ENCODE measurements at places on chromosomes 13 and 19. TPM values are rescaled to one million over a fixed set of nuclear protein-coding genes. Genes with fewer than 3 reads are reported as not detected.

DNA sequence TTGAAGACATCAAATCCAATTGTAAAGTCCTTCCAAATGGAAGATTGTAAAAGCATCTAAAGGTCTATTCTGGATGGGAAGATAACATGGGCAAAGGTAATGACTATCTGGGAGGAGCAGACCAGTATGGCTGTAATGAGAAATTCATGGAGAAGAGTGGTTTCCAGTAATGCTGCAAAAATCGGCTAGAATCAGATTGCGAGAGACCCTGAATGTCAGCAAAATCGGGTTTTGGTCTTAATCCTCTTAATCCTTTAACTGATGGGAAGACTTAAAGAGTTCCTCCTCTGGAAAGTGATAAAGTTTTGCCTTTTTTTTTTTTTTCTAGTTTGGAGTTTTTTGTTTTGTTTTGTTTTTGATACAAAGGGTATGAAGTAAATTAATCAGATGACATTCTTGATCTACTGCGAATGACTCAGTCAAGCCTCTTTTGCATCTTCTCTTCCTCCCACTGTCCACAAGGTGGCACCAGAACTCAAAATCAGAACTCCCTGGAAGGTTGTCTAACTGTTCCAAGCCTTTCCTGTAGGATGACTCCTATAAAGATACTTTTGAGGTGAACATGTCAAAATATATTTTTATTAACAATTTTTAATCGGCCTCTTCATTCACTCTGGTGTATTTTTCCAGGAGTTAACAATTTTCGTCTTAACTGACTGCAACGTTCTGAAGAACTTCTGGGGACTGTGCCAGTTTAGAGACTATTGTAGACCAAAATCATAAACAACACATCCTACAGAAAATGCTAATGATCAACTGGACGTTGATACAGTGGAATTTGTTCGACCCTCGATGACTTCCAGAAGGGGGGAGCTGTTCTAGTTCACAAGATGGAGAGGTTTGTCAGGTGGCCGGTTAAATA, 213.3 kb upstream of the MIR17HG start:
- no peaks in the 10 kb centered on the region for H3K27me3 ChIP-seq
- H3K27ac ChIP-seq = no peak overlapping the region
- peak; percentile 31 for DNase-seq
- no peaks in the 10 kb centered on the region for H3K36me3 ChIP-seq
- H3K4me1 ChIP-seq = no peaks in the 10 kb centered on the region
- H3K4me3 ChIP-seq = no peak overlapping the region

GRCh38 chr13:108437496-108437895, 168.0 kb downstream of the TNFSF13B start:
- H3K4me1 ChIP-seq = no peaks in the 10 kb centered on the region
- no peak overlapping the region for H3K4me3 ChIP-seq
- no peak overlapping the region for H3K27ac ChIP-seq
- DNase-seq = no peak
- H3K36me3 ChIP-seq = no peaks in the 10 kb centered on the region
- H3K27me3 ChIP-seq = no peaks in the 10 kb centered on the region

DNA sequence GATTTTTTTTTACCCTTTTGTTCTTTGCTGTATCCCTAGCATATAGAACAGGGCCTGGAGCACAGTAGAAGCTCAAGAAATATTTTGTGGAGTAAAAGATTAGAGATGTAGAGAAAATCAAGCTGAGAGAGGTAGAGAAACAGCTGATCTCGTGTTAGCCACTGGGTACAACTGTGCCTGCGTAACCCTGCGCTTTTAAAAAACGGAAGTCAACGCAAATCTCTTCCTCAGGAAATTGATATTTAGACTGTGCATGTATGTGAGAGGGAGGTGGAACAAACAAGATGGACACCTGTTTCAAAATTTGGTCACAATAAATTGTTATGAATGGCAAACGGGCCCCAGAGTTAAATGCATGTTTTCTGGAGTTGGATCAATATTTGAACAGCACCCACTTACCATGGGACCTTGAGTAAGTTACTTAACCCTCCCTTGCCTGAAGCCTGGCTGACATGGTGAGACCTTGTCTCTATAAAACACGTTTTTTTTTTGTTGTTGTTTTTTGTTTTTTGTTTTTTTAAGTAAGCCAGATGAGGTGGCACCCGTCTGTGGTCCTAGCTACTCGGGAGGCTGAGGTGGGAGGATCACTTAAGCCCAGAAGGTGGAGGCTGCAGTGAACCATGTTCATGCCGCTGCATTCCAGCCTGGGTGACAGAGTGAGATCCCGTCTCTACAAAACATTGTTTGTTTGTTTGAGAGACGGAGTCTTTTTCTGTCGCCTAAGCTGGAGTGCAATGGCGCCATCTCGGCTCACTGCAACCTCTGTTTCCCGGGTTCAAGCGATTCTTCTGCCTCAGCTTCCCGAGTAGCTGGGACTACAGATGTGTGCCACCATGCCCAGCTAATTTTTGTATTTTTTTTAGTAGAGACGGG, 3.3 kb upstream of the EPOR start:
- H3K27ac ChIP-seq = no peak overlapping the region
- H3K36me3 ChIP-seq = no peaks in the 10 kb centered on the region
- H3K27me3 ChIP-seq = peaks cover 17% of the 10 kb centered on the region
- no peak for DNase-seq

GRCh38 chr13:43401361-43401760, 378.0 kb downstream of the DNAJC15 start:
- H3K4me3 ChIP-seq = no peak overlapping the region
- no peak overlapping the region for H3K27ac ChIP-seq
- no peaks in the 10 kb centered on the region for H3K36me3 ChIP-seq
- H3K27me3 ChIP-seq = no peaks in the 10 kb centered on the region
- DNase-seq = no peak

The RNF113B gene
- total RNA-seq = not detected

The SLC7A9 gene
- not detected for total RNA-seq

The SIGLEC8 gene
- 1.3 TPM for total RNA-seq

The KLK14 gene
- total RNA-seq = not detected

GRCh38 chr13:104769545-104769944, 1703.3 kb upstream of the SLC10A2 start:
- DNase-seq = no peak
- H3K4me1 ChIP-seq = no peaks in the 10 kb centered on the region
- H3K27ac ChIP-seq = no peak overlapping the region
- no peak overlapping the region for H3K4me3 ChIP-seq

The VSTM2B gene
- total RNA-seq = not detected

DNA sequence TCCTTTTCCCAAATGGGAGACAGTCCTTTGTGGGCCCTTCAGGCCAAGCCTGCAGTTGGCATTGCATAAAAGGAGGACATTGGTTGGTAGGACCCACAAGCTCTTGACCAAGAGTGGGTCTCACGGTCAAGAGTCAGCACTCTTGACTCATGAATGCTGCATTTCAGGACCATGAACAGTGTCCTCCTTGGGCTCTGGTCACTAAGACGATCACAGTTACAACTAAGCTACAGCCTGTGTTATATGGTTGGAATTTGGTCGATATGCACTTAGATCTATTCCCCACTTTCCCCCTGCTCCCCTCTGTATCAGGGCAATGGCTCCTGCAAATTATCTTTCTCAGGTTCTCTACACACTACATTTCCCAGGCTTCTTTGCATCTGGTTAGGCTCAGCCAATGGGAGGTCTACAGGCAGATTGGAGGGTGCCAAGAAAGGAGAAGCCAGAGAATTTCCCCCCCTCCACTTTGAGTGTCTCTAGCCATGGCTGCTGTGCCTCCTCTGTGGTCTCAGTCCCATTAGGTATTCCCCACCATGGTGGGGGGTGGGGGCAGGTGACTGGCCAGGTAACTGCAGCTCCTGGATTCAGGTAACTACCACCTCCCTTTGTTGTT, 3.1 kb upstream of the OLFM2 start:
- DNase-seq = no peak
- no peak overlapping the region for H3K4me3 ChIP-seq

GRCh38 chr13:40420160-40420740, 246.2 kb downstream of the FOXO1 start:
- H3K4me1 ChIP-seq = no peaks in the 10 kb centered on the region
- H3K27me3 ChIP-seq = no peaks in the 10 kb centered on the region
- H3K27ac ChIP-seq = no peak overlapping the region
- no peaks in the 10 kb centered on the region for H3K36me3 ChIP-seq
- DNase-seq = no peak

- no peaks in the 10 kb centered on the region for H3K36me3 ChIP-seq
- H3K4me1 ChIP-seq = no peaks in the 10 kb centered on the region
- no peak for DNase-seq
- no peaks in the 10 kb centered on the region for H3K27me3 ChIP-seq
- H3K4me3 ChIP-seq = no peak overlapping the region
Measured at GRCh38 chr13:32340914-32341313, 25.6 kb downstream of the BRCA2 start.

The FZR1 gene
- 29.1 TPM for total RNA-seq

DNA sequence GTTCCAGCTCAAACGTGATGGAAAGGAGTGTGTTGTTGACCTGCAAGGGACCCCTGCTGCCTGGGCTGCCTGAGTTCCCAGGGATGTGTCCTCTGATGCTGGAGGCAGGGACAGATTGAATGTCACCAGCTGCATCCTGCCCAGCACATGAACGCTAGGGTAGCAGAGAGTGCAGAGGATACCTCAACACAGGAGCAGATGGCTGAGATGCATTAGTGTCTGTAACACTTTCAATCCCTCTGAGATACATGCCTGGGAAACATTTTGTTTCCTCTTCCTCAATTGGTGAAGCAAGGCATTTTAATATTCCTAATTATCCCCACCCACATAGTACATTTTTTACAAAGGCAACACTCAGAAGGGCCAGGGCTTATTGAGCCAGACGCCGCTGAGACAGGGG, 106.4 kb upstream of the UBL3 start:
- H3K27me3 ChIP-seq = no peaks in the 10 kb centered on the region
- H3K36me3 ChIP-seq = no peaks in the 10 kb centered on the region
- no peaks in the 10 kb centered on the region for H3K4me1 ChIP-seq
- no peak for DNase-seq

GRCh38 chr13:27406178-27406939, 18.1 kb upstream of the GTF3A start:
- no peaks in the 10 kb centered on the region for H3K36me3 ChIP-seq
- peaks cover 26% of the 10 kb centered on the region for H3K4me1 ChIP-seq
- DNase-seq = no peak
- H3K4me3 ChIP-seq = no peak overlapping the region

The KIR3DL2 gene
- not detected for total RNA-seq

GRCh38 chr13:33285420-33286124, at the start of gene STARD13:
STARD13 (minus strand) TSS chr13:33285755; CDS start chr13:33285638, 117 bp downstream.
- peak within 1 kb of the TSS; percentile 92 for H3K27ac ChIP-seq
- H3K4me3 ChIP-seq = peak within 1 kb of the TSS; percentile 82
- DNase-seq = peak; percentile 93
- peaks cover 32% of the 10 kb centered on the region for H3K4me1 ChIP-seq
- no peaks in the 10 kb centered on the region for H3K27me3 ChIP-seq
- no peaks in the 10 kb centered on the region for H3K36me3 ChIP-seq

- H3K4me1 ChIP-seq = no peaks in the 10 kb centered on the region
- H3K36me3 ChIP-seq = no peaks in the 10 kb centered on the region
- no peaks in the 10 kb centered on the region for H3K27me3 ChIP-seq
- no peak overlapping the region for H3K4me3 ChIP-seq
- no peak for DNase-seq
Measured at GRCh38 chr19:13262450-13262849, 112.2 kb downstream of the IER2 start.
